ENCODE measurements at places on chromosomes 2 and 18.
A peak's percentile ranks its signal among the peaks of the same experiment; 100 is the strongest.

- no peak for DNase-seq
Measured at GRCh38 chr2:1698188-1698945, 45.9 kb downstream of the PXDN start.

DNA sequence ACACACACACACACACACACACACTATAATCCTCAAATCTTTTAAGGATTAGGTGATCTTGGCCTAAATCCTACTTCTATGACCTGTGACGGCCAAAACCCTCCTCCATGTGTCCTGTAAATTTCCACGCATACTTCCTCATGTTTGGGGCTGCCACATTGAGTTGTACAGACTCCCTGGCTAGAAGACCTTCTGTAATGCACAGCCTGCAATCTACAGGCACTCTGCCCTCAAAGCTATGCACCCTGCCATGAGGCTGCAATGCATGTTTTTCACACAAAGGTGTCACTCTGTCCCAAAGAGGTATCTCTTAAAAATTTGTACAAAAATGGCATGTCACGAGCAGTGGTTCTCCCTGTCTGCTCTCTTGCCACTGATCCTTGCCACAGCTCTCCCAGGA lies 26.4 kb upstream of the B4GALT6 start:
- peak; percentile 18 for DNase-seq

GRCh38 chr2:95346231-95346737 lies 49.1 kb downstream of the KCNIP3 start:
- no peak for DNase-seq

DNA sequence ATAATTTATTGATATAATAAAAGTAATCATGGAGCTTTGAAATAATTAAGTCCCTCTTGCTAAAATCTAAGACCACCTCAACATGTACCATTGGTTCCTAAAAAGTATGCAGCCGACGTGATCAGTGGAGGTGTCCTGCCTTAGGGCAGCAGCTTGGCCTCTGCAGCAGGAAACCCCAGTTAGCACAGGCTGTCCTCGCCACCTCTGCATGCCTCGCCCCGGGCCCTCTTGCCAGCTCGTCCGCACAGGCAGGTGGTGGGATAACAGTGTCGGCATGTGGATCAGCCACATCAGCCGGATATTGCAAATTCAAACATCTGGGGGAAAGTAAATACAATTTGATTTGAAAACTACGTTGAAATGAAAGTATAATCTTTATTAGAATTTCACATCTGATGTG lies 22.9 kb downstream of the COA5 start:
- no peak for DNase-seq

- DNase-seq = no peak
Measured at GRCh38 chr2:64608867-64609226, 44.9 kb downstream of the SERTAD2 start.

GRCh38 chr2:64915510-64915900 lies 73.7 kb upstream of the SLC1A4 start:
- DNase-seq = no peak
